ENCODE measurements at places on chromosomes 2 and 18.
A peak's percentile ranks its signal among the peaks of the same experiment; 100 is the strongest.

DNA sequence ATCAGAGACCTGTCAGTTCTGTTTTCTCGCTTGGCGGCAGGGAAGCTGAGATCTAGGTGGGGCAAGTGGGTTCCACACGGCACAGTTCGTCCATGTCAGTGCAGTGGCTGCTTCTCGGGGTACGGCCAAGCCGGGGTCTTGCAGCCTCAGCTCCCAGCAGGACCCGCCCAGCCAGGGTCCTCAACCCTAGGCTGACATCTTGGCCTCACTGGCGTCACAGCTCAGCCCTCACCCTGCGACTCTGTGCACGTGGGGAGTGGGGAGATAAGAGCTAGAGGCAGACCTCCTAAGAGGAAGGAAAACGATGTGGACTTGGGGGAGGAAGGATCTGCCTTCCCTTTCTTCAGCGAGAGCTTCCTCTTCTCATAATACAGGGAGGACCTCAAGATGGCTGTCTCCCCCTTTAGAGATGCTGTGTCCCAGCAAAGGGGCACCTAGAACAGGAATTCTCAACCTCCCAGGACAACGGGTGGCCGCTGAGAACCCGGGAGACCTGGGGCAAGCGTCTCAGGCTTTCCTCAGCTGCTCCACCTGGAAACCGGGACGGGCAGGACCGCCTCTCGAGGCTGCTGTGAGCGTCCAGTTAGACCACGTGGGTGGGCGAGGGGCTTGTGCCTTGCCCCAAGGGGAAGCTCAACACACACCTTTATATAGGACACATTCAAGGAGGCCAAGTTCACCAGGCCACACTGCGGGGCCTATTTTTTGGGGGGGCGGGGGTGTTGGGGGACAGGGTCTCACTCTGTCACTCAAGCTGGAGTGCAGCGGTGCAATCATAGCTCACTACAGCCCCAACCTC is 23.5 kb upstream of the KLF11 start:
- DNase-seq = no peak

DNA sequence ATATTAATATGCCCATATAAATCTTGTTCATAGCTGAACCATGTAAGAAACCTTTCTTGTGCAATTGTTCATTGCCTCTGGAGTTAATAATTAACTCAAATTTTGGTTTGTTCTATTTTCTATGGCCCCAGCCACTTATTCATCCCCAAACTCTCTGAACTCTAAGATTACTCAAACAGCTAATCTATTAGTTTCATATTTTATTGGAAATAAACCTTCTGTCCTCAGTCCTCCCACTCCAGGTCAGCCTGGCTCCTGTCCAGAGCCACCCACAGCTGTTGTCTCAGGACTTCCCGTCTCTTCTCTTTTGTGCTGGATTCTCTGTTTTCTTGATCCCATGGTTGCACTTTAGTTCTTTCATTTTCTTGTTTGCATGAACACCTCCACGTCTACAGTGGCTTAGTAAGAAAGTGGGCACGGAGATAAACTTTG is 4.4 kb upstream of the RNF103 start:
- DNase-seq = no peak

GRCh38 chr2:231241755-231242507 is 43.5 kb downstream of the ARMC9 start:
- DNase-seq = no peak

DNA sequence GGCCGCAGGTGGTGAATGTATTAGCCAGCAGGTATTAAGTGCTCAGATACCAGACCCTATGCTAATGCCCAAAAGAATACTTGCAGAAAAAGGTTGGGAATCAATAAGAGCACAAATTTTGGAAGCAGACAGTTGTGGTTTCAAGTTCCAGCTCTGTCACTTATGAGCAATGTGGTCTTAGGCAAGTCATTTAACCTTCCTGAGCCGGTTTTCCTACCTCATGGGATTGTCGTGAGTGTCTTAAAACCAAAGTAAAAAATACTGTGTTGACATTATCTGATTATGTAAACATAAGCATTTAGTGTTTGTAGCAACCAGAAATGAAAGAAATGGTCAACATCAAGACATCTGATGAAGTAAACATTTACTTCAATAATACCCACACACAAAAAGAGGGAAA is 93.0 kb upstream of the CHST9 start:
- DNase-seq = no peak

- DNase-seq = no peak
Measured at GRCh38 chr2:66701656-66702055, 266.7 kb downstream of the MEIS1 start.

GRCh38 chr2:175461839-175462238 is 280.3 kb upstream of the ATP5MC3 start:
- no peak for DNase-seq

GRCh38 chr2:120465989-120466703 is 120.2 kb downstream of the INHBB start:
- DNase-seq = no peak

DNA sequence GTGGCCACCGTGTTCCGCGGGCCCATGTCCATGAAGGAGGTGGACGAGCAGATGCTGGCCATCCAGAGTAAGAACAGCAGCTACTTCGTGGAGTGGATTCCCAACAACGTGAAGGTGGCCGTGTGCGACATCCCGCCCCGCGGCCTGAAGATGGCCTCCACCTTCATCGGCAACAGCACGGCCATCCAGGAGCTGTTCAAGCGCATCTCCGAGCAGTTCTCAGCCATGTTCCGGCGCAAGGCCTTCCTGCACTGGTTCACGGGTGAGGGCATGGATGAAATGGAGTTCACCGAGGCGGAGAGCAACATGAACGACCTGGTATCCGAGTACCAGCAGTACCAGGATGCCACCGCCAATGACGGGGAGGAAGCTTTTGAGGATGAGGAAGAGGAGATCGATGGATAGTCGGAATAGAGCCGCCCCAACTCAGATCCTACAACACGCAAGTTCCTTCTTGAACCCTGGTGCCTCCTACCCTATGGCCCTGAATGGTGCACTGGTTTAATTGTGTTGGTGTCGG is 17.7 kb downstream of the TUBB6 start:
- no peak for DNase-seq

DNA sequence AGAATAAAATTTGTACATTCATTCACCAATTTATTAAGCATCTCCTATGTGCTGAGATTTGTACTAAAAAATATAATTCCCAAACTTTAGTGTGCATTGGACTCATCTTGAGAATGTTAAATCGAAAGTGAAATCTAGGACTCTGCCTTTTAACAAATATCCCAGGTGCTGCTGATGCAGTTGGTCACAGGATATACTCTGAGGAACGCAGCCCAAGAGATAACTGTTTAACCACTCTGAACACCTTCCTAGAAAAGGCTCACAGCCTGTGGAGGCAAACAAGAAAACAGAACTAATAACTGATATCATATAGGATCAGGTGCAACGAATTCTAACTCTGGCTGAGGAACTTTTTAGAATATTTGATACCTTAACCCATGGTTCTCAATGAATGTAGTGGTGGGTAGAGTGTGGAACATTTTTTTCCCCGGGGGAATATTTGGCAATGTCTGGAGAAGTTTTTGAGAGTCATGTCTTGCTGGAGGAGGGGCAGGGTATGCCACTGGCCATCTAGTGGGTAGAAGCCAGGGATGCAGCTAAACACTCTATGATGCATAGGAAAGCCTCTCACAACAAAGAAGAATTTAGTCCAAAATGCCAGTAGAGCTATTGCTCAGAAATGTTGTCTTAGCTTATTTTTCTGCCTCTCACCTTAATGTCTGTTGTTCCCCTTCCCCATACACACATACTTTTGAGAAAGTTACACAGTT is 96.5 kb downstream of the EHBP1 start:
- DNase-seq = peak; percentile 13

- peak; percentile 10 for DNase-seq
Measured at GRCh38 chr18:54388203-54389142, 30.8 kb downstream of the C18orf54 start.

DNA sequence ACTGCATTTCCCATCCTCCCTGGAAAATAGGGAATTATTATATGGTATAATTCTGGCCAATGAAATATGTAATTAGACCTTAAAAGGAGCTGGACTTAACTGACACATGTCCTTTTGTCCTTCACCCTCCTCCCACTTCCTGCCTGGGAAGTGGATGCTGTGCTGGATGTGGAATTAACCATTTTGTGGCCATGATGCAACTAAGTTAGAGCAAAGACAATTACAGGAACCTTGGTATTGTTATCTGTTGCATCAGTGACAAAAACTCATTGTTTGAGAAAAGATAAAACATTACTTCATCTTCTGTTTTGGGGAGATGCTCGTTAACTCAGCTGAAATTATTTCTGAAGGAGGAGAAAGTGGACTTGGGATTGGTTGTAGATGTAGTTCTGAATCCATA is 227.7 kb upstream of the BOD1L2 start:
- DNase-seq = no peak

GRCh38 chr2:34806891-34807290 is 1207.8 kb upstream of the FAM98A start:
- DNase-seq = no peak

DNA sequence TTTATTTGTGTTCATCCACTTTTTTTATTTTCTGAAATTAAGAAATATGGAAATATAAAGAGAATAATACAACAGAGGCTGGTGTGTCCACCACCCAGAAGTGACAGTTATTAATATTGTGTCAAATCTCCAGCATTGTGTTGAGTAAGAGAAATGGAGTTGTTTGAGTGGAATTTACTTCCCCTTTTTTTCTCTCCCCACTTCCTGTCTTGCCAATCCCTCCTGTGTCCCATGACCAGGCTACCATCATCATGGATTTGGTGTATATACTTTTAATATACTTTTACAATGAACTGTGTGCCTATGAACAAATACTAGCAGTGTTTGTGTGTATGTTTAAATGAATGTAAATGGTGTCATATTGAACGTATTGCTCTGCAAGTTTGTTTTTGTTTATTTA is 276.9 kb upstream of the SKOR2 start:
- DNase-seq = no peak

DNA sequence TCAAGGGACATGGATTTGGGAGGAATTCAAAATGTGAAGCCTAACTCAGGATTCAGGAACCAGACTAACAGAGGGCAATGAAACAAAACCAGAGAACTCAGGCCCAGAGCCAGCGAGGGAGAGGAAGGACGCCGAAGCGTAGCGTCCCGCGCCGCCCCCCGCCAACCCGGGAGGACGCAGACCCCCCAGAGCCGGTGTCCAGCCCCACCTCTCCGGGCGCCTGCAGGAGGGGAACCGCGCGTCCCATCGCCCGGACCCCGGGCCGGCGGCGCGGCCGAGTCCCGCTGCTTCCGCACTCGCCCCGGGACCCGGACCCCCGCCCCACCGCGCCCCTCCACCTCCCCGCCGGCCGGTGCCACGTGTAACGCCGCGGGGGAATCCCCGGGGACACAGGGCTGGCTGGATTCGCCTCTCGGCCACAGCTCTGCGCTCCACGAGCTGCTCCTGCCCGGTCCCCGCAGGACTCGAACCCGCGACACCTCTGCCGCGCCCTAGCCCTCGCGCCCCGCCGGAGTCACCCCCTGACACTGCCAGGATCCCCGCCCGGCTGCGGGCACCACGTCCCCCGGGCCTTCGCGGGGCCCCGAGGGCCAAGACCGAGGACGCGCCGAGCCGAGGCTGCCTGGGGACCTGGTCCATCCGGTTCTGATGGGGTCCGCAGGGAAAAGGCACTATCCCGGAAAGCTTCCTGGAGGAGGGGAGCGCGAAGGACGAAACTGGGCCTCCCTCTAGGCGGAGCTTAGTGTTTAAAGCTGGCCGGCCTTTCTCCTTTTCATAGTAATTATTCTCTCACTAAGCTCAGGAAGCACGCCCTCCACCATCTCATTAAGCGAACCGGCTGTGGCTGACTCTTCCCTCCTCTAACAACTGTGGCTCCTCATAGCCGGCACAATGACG is 40.4 kb upstream of the FAM124B start:
- no peak for DNase-seq

- no peak for DNase-seq
Measured at GRCh38 chr2:32977228-32977758, 30.5 kb downstream of the LTBP1 start.

DNA sequence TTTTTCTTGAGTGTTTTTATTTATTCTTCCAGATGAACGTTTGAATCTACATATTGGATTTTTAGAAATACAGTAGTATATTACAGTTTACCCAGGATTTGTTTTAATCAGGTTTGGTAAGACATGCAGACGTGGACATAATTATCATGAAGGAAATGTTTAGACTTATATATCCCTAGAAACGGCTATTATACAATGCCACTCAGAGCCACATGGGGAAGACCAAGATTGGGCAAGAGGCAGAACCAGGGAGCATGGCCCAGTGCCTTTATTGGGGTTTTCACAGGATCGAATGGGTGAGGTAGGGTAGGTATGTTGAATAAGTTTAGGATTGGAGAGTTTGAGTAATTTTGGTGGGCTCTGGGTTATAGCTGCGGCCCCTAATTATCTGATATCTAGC is 212.2 kb downstream of the CAMKMT start:
- DNase-seq = no peak

DNA sequence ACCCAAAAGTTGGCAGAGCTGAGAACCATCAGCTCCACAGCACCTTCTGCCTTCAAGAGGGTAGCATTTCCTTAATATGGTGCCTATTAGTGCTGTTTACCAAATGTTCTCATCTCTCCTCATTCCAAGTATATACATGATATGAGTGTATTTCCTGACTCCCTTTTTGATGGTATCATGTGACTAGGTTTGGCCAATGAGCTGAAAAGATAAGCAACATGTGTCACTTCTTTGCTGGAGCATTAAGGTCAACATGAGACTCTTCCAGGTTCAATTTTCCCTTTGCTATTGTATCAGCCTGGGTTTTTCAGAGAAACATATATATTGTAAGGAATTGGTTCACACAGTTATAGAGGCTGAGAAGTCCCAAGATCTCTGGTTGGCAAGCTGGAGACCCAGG is 310.9 kb downstream of the HRH4 start:
- DNase-seq = no peak

DNA sequence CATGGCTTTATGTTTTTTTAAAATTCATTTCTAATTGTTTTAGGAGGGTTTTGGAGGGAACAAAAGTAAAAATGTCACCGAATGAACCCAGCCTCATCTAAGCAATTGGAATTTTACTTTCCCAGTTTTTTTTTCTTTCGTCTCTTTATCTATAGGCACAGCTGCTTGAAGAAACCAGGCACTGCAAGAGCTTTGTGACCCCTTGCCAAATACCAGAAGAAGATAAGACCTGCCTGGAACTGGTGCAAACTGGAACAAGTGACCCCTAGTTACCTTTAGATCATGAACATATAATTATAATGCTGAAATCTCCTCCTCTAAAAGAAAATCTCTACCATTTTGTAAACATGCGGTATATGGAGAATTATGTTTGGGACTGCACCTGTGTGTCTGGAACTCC is 100.9 kb downstream of the TSN start:
- DNase-seq = no peak

DNA sequence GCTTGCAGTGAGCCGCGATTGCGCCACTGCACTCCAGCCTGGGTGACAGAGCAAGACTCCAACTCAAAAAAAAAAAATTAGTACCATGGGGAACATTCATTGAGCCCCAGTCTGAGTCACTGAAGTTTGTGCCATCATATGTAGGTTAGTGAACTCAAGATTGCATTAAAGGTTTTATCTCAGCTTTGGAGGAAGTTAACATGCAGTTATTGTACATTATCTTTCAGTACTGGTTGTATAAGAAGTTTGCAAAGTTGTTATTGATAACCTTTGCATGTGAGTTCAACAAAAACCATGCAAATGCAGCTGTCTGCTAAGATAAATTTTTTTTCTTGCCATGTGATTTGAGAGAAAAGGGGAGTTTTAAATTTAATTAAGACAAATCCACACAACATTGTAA is 95.7 kb downstream of the MEIS1 start:
- DNase-seq = no peak

GRCh38 chr2:201779901-201780673 is 646 bp downstream of the ALS2 start:
- no peak for DNase-seq

All from CD4-positive, alpha-beta T cell treated with Interleukin-4 for 4 hours (primary cell).